ENCODE measurements at places on chromosomes 7 and 10.

- DNase-seq, result no peak
Observed at GRCh38 chr10:47152861-47153349, 147.1 kb upstream of the GDF10 start.

DNA sequence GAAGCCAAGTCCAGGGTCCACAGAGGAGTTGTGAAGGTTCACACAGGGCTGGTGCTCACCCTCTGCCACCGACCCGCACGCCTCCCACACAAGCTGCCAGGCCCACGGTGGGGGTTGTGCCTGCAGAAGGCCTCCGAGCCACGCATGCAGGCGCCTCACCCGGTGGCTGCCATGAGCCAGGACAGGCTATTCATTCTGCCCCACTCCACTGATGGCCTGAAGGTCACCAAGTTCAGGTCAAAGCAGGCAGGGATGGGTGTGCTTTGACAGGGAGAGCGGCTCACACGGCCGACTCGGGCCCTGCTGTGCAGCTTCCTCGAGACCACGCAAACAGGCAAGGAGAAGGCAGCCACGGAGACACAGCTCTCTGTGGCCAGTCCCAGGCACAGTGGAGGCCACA is 143.9 kb downstream of the MAD1L1 start:
- no peak for DNase-seq

GRCh38 chr7:37635346-37635745 is 48.2 kb upstream of the GPR141 start:
- no peak for DNase-seq

- no peak for DNase-seq
Observed at GRCh38 chr7:115226410-115226809, 304.5 kb downstream of the MDFIC start.
